Activated naive CD4-positive, alpha-beta T cell treated with anti-CD3 and anti-CD28 coated beads for 36 hours (primary cell): ENCODE measurements at places on chromosomes 2 and 18. TPM values are rescaled to one million over a fixed set of nuclear protein-coding genes. Genes with fewer than 3 reads are reported as not detected.
A peak's percentile ranks its signal among the peaks of the same experiment; 100 is the strongest.

Gene IL36A
- not detected for total RNA-seq

- H3K36me3 ChIP-seq, result peaks cover 10% of the 10 kb centered on the region
- H3K27ac ChIP-seq, result no peak overlapping the region
- DNase-seq, result no peak
Measured at GRCh38 chr18:12021596-12021995, 40.3 kb downstream of the IMPA2 start.

- H3K27me3 ChIP-seq, result peaks cover 43% of the 10 kb centered on the region
- no peak overlapping the region for H3K27ac ChIP-seq
- peak overlapping the region; percentile 79 for H3K4me3 ChIP-seq
- DNase-seq, result peak; percentile 18
- no peaks in the 10 kb centered on the region for H3K36me3 ChIP-seq
Measured at GRCh38 chr2:171522788-171523087, 464 bp downstream of the CYBRD1 start.

GRCh38 chr2:26818972-26819371, 29.0 kb upstream of the DPYSL5 start:
- no peak overlapping the region for H3K27ac ChIP-seq
- DNase-seq, result no peak
- H3K4me3 ChIP-seq, result no peak overlapping the region
- no peaks in the 10 kb centered on the region for H3K36me3 ChIP-seq
- H3K4me1 ChIP-seq, result no peaks in the 10 kb centered on the region

GRCh38 chr18:63182861-63183260, 136.7 kb downstream of the BCL2 start:
- no peak overlapping the region for H3K4me3 ChIP-seq
- no peaks in the 10 kb centered on the region for H3K27me3 ChIP-seq
- peaks cover 5% of the 10 kb centered on the region for H3K36me3 ChIP-seq
- no peak for DNase-seq
- peaks cover 76% of the 10 kb centered on the region for H3K4me1 ChIP-seq
- H3K27ac ChIP-seq, result no peak overlapping the region

- DNase-seq, result no peak
- H3K27me3 ChIP-seq, result peaks cover 7% of the 10 kb centered on the region
- no peak overlapping the region for H3K4me3 ChIP-seq
- H3K36me3 ChIP-seq, result no peaks in the 10 kb centered on the region
Measured at GRCh38 chr2:179790235-179791217, 70.9 kb downstream of the ZNF385B start.
